ENCODE measurements at places on chromosomes 5 and 9. TPM values are rescaled to one million over a fixed set of nuclear protein-coding genes. Genes with fewer than 3 reads are reported as not detected.

- DNase-seq: no peak
Measured at GRCh38 chr5:65926893-65927292, 518 bp downstream of the ERBIN start.

GRCh38 chr9:111349766-111350165, 19.7 kb upstream of the OR2K2 start:
- DNase-seq: no peak

DNA sequence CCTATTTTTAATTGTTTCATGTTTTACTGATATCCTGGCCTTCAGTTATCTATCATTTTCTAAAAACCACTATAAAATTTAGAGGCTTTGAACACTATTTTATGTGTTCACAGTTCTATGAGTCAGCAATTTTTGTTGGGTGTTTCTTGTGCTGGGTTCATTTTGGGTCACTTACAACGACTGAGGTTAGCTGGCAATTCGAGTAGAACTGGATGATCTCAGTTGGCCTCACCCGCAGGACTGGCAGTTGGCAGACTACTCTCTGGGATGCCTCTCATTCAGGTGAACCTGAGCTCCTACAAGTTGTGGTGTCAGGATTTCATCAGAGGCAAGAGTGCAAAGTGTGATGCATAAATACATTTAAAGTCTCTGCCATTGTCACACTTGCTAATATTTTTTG, 151.0 kb upstream of the PAPPA start:
- peak; percentile 85 for DNase-seq

GRCh38 chr5:150624334-150625163, 15.9 kb upstream of the SYNPO start:
- DNase-seq: no peak

Gene TGFBR1
- 14.0 TPM for total RNA-seq

Gene GGTA1
- 3.1 TPM for total RNA-seq
